ENCODE measurements at places on chromosomes 4 and X.

GRCh38 chr4:7171191-7171900, 21.0 kb upstream of the SORCS2 start:
- DNase-seq = no peak

DNA sequence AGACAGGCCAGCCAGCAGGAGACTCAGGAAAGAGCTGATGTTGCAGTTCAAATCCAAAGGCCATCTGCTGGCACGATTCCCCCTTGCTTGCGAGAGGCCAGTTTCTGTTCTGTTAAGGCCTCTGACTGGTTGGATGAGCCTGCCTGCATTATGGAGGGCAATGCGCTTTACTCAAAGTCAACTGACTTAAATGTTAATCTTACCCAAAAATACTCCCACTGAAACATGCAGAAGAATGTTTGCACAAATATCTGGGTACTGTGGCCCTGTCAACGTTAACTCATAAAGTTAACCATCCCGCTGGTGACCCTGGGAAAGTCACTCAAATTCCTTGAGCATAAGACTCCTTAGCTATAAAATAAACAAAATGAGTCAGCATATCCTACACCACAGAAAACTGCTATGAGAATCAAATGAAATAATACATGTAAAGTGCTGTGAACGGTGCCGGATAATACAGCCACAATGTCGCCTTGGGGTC, 326.4 kb downstream of the EVC2 start:
- no peak for DNase-seq

GRCh38 chrX:10047631-10048030, 80.5 kb downstream of the CLDN34 start:
- no peak for DNase-seq

DNA sequence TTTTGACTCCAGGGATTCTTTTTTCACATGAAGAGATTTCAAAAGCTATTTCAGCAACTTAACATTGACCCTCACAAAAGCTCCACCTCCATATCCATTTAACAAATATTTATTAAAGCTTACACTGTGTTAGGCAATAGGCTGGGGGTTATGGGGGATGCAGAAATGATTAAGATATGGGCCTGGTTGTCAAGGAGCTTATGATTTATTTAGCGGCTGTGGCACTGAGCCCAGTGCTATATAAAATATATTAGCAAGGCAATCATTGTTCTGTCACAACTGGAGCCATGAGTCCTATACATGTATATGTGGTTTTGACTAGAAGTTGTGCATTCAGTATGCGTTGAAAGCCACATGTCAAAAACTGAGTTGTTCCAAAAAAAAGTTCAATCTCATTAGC, 131.1 kb downstream of the GPC3 start:
- no peak for DNase-seq

- DNase-seq = no peak
These were observed 35.8 kb downstream of the GRIA3 start for GRCh38 chrX:123219916-123220315.

GRCh38 chrX:134365904-134366303, 94.1 kb upstream of the HPRT1 start:
- DNase-seq = no peak

- DNase-seq = no peak
These were observed 236.7 kb downstream of the SLITRK2 start for GRCh38 chrX:146054311-146054710.

GRCh38 chr4:38322714-38323113, 341.3 kb upstream of the KLF3 start:
- DNase-seq = no peak

All from activated T-cell treated with anti-CD3 and anti-CD28 coated beads, Interleukin-2, amount 50 U/mL, for 1 hour (primary cell).